ENCODE measurements at places on chromosomes 16 and 17.

GRCh38 chr17:76725580-76726230 is 701 bp downstream of the JMJD6 start:
- DNase-seq, result no peak

DNA sequence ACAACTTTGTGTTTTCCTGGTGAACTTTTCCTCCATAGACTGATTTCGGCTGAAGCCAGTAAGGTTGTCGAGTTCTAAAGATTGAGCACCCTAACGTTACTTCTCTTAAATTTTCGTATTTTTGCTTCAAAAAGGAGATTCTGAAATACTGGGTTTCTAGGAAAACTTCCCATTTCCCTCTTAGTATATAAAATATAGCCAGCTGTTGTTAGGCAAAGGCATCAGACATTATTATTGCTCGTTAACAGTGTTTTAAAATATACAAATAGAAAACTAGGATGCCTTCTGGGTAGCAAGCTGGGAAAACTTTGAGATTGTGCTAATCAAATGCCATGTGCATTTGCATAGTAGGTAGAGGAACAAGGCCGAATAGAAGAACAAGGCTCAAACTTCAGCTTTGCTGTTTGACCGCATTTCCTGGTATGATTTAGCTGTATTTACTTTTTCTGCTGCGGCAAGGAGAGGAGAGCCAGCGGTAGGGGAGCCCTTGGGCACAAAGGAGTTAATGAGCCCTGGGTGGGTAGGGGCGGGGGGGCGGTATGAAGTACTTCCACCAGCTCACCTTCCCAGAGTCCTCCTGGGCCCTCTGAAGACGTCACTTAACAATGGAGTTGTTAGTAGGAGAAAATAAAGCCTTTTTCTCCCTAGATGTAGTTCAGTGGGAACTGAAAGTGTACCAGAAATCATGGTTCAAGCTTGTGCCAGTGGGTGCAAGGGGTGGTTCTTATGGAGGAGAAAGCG is 151.9 kb downstream of the MSI2 start:
- no peak for DNase-seq

DNA sequence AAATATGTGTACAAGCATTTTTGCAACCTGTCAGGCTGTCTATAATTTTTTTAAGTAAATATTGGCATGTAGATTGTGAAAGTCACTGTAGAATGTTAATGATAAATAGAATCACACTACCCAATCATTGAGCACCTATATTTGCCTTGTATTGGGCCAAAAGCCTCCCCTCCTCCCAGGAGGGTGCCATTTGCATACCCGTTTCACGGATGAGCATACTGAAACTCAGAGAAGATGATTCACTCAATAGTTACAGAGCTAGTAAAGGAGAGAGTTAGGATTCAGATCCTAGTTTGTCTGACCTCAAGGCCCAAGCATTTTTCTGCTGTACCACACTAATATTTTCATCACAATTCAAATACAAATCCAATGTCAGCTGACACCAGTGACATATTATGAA is 299.7 kb upstream of the CDH11 start:
- DNase-seq, result no peak

DNA sequence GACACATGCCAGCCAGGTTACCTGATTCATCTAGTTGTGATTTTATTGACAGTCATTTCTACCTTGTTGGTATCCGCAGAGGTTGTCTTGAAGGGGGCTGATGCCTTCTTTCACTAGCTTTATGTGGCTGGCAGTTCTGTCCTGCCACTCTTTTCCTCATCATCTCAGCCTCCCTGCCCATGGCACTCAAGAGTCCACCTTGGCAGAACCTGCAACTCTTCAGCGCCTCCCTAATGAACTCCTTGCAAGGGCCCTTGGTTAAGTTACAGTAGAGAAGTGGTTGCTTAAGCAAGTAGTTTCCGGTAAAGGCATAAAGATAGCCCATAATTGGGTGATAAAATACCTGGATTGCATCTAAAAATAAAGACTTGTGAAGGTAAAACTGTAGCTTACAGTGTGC is 489.9 kb downstream of the WWOX start:
- no peak for DNase-seq

DNA sequence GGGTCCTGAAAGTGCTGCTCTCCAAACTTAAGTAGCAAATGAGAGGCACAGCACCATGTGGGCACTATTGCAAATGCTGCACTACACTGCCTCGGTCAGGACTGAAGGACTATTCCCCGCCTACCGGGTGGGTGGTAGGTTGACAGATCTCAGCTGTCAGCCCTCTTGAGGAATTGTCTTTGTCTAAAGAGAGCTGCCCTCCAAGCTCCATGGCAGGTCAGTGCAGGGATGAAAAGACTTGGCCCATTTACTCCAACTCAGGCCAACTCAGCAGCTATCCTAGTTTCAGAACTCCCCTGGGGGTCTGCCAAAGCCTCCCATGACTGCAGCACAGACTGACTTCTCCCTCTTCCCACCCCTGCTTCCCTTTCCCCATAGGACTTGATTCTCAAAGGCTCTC is 3.4 kb upstream of the PDZD9 start:
- DNase-seq, result no peak

DNA sequence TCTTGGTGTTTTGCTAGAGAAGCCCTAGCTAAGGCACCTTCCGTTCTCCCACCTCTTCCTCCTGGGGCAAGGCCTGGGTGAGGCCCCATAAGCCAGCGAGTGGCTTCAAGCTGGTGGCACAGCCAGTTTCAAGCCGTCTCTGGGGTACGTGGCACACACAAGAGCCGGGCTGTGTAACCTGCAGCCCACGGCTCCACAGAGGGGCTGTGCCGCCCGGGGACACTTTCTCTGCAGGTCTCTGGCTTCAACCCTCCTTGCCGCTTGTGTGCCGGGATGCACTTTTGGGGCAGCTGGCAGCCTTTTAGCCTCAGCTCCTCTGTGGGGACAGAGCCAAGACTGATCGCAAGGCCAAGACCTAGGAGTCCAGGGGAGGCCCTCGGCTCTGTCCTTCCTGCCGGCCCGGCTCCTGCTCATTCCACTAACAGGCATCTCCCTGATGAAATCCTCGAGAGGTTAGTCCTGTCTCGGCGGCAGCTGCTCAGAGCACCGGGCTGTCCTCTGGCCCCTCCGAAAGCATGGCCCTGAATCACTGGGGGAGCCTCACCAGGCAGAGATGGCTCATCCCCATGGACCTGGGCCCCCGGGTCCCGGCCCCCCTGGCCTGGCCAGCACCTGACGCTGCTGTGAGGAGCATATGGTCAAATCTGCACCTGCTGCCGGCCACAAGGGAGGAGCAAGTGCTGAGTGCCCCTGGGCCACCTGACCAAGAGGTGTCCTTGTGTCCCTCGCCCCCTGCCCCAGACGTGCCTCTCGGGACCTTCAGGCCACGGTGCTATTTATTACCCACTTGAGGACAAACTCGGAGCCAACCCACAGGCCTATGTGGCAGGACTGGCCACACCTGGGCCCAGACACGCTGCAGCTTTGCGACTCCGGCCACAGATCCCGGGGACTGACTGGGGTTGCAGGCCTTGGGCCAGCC is 98.5 kb downstream of the METRNL start:
- DNase-seq, result no peak

DNA sequence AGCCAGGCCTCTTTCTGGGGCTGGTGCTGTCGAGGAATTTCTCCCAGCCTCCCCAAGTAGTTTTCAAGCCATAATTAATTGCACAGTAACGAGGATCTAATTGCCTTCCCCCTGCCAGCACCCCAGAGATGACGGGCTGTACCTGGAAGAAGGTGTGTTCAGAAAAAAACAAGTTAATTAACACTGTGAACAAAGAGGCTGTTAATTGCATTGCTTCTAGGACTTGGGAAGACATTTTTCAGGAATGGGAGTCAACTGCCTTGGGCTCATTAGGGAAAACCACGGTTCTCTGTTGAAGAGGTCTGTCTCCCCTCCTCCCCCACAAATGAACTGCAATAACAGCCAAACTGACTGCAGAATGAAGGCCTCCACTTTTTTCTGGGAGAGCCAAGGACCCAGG is 176.7 kb downstream of the CCT6B start:
- no peak for DNase-seq

DNA sequence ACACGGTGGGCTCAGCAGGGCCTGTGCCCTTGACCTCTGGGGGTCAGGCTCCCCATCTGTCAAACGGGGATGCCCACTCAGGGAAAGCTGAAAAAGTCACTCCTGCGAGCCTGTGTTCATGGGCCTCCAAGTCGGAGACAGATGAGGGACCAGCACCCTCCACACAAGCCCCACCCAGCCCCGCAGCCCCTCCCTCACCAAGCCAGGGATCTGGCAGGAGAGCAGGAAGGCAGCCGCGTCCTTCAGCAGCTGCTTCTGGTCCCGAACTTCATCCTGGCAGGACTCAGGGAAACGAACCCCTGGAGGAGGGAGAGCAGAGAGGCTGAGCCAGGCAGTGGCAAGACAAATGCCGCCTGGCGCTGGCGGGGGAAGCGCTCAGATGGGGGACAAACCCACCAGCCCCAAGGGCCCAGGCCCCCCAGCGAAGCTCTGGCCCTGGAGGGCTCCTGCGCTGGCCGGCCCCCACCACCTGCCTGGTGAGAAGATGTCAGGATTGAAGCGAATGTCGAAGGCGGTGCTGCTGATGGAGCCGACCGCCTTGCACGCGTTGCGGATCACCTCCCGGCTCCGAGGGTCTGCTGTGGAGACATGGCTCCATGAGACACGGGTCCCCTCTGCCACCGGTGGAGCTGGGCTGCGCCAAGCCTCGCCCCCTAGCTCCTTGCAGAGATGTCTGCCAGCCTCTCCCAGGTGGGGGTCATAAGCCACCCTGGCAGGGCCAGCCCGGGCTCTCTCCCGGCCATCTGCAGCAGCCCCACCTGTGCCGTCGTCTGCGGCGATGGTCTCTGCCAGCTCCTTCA is 15.4 kb downstream of the CLUH start:
- DNase-seq, result no peak

DNA sequence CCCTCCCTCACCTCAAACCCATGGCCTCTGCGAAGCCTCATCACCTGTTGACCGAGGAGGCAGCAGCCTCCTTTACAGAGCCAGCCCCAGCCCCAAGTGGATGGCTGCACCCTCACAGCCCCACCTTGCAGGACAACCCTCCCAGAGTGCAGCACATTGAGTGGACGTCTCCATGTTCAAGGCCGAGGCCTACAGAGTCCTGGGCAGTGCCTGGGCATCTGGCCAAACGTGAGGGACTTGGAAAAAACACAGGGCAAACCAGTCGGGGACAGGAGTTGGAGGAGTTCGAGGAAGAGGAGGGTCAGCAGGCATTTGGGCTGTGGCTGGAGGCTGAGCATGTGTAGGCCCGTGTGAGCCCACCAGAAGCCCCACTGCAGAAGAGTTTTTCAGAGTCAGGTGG is 39.6 kb downstream of the ACTG1 start:
- DNase-seq, result no peak

DNA sequence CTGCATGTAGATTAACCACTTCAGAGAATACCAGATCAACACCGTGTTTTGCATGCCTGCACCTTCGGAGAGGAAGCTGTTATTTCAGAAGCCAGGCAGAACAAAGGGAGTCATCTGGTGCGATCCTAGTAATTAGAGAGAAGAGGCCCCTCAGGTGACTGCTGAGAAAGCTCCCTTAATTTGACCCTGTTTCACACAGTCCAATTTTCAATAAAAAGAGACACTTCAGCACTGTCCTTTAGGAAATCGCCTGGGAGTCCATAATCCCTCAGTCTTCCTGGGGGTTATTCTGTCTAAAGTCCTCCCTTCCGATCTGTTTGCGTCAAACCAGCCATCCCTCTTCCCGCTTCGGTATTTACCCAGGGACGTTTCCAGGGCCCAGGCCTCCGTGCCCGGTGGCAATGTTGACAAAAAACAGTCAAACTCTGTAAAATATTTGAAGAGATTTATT is 23.4 kb upstream of the TNRC6C start:
- DNase-seq, result no peak

- DNase-seq, result no peak
Observed at GRCh38 chr17:76775021-76775600, 37.2 kb downstream of the MFSD11 start.

DNA sequence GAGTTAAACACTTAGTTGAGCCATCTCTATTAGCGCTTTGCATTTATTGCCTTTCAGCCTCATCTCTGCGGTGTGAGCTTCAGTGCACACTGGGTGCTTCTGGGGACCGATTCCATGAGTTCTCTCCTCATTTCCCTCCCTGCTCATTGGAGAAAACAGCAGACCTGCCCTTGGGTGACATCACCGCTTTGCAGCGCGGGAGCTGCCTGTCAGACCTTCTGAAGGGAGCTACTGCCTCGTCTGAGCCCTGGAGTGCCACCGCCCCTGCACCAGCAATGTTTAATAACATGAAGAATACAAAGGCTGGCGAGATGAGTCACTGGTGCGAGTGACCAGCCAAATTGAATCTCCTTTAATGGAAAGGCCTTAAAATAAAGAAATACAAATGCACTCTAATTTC is 30.2 kb upstream of the CPPED1 start:
- no peak for DNase-seq

- no peak for DNase-seq
Observed at GRCh38 chr17:38533866-38534497, 71.8 kb downstream of the SRCIN1 start.

DNA sequence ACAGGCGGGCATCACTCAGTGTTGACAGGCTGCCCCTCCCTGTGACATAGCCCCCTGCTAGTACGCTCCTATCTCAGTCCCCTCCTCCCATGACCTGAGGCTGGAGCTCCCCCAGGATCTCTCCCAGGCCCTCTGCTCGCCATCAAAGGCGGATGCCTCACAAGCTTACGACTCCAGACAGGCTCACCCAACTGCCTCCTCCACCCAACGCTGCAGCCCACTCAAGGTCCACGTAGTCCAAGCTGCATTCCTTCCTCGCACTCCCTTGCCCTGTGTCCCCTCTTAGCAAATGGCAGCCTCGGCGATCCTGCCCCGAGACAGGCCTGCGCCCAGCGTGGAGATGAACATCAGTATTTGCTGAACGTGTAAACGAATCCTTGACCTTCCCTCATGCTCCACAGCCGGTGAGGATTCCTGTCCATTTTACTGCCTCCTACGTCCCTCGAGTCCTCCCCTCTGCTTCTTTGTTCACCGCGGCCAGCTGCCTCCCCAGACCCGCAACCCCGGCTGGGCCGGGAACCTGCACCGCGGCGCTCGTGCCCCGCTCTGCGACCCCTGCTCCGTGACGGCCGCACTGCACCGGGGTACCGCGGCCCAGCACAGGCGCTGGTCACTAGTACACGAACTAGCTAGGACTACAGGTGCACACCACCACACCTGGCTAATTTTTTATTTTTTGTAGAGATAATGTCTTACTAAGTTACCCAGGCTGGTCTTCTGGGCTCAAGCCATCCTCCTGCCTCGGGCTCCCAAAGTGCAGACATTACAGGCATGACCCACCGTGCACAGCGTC is 838 bp upstream of the TMEM97 start:
- no peak for DNase-seq

DNA sequence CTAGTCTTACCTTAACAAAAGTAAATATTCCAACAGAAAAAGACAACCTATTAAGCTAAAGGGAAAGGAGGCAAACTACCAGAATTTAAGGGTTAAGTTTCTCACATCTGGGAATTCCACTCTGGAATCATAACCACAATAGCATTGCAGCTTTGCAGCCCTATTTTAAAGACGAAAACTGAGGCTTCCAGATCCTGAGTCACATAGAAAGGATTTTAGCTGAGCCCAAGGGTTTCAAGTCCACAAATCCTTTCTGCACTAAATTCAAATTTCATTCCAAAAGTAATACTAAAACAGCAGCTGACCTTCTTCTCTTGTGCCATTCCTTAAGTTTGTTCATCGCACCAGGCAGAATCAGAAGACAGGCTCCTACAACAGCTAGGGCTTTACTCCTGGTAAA is 17.8 kb downstream of the XYLT1 start:
- no peak for DNase-seq
